ENCODE measurements at places on chromosomes 1 and 21.
A peak's percentile ranks its signal among the peaks of the same experiment; 100 is the strongest.

GRCh38 chr1:56811331-56811730 lies 7.9 kb downstream of the FYB2 start:
- DNase-seq = no peak

- DNase-seq = no peak
Measured at GRCh38 chr1:232650845-232651244, 20.9 kb upstream of the SIPA1L2 start.

DNA sequence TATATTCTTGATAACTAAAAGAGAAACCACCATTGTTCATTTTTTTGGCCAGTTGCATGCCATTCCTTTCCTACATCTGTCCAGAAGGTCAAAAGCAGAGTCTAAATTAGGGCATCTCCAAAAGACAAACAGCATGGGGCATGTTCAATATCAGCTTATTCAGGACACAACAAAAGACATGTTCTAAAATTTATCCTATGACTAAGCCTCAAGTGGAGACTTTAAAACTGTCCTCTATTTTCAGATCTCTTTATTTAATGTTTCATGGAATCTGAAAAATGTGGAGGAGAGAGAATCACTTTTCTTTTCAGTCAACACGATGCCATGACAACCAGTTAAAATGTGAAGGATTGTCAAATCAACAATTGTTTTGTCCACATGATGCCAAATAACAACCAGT lies 303.4 kb upstream of the PRMT6 start:
- no peak for DNase-seq

DNA sequence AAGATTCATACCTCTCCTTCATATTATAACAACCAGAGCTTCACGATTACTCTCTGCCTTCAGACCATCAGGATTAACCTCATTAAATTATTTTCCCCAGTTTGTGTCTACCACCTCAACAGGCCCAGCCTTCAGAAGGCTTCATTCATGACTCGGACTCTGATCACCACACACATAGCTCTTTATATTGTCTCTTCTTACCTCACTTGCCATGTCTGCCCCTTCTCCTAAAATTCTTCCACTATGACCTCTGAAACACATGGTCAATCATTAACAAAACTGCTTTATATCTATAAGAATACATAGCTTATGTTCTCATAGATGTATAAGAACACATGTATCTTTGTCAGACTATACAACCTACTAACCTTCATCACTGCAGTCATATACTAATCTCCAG lies 79.8 kb downstream of the USP1 start:
- DNase-seq = no peak

GRCh38 chr1:11858968-11859871 lies 475 bp upstream of the NPPB start:
- DNase-seq = peak; percentile 80

DNA sequence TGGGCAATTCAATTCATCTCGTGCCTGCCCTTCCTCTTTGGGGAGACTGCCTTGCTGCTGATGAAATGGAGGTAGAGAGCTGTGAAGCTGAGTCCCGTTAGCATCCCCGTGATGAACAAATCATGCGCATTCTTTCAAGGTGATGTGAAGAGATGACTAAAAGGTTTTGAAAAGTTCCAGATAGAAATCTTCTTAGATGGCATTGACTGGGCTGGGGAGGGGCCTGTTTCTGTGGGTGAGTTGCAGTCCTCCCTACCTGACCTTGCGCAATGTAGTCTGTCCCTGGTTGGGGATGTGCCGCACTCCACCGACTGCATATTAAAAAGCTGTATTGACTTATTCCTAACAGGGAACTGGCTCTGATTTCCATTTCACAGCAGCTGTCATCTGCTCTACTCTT lies 49.6 kb downstream of the ST6GALNAC3 start:
- no peak for DNase-seq

DNA sequence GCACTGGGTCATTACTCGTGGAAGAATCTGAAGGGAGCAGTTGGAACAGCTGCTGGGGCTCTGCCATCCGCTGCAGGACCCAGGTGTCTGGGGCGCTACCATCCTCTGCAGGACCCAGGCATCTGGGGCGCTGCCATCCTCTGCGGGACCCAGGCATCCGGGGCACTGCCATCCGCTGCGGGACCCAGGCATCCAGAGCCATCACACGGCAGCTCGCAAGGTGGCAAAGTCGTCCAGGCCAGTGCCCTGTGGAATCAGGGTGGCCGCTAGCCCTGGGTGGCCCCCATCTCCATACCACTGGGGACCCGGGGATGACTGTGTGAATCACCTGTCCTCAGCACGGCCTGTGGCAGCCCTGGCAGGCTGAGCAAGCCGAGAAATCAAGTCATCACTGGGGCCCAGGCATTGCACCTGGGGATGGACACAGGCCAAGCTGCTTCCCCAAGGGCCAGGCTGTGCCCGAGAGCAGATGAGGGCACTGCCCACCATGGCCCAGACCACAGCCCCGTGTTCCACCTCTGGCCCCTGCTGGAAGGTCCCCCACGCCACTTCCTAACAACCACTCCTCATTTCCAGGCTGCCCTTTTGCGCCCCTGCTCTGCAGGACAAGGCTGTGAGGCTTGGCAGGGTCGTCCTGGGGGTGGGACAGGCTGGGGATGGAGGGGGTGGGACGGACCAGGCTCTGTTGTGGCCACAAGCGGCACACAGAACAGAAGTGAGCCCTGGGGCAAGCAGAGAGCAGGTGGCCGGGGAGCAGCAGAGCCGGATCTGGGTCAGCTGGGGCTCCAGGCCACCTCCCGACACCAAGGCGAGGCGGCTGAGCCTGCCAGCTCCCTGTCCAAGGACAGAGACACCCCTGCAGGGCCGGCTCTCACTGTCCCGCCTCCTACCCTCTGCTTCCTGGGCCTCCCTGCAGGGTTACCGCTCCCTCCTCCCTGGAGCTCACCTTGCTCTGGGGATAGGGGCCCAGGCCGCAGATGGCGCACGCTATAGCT lies 12.7 kb downstream of the GABRD start:
- no peak for DNase-seq
